GM12892 (cell line): ENCODE measurements at places on chromosomes 3 and 15.

DNA sequence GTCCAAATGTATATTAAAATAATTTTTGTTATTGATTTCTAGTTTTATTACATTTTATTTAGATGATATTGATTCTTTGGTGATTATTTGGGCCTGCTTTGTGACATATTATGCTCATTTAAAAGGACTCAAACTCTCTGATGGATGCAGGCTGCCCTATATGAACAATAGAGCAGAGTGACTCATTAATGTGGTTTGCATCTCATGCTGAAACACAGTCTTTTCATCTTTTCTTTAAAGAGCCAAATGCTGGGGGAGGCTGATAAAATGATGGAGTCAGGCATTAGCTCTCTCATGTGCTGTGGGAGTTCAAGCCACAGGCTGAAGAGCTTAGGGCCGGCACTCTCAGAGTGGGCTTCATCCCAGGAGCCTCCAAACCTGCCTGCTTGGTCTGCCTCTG lies 7.2 kb downstream of the PLA1A start:
- DNase-seq, result no peak

DNA sequence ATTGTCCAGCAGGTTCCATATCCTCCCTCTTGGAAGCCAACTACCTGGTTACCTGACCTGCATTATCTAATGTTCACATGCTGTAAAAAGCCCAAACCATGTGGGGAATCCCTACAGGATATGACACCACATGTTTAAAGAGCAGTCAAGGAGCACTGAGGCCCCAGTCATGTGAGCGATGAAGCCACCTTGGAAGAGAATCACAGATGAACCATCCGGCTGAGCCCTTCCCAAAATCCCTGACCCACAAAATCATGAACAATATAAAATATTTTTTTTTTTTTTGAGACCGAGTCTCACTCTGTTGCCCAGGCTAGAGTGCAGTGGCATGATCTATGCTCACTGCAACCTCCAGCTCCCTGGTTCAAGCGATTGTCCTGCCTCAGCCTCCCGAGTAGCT lies 10.6 kb upstream of the ANKDD1A start:
- no peak for DNase-seq

- no peak for DNase-seq
Observed at GRCh38 chr3:15045667-15046066, 19.4 kb downstream of the MRPS25 start.

- DNase-seq, result no peak
Observed at GRCh38 chr3:30630238-30631030, 24.0 kb downstream of the TGFBR2 start.

DNA sequence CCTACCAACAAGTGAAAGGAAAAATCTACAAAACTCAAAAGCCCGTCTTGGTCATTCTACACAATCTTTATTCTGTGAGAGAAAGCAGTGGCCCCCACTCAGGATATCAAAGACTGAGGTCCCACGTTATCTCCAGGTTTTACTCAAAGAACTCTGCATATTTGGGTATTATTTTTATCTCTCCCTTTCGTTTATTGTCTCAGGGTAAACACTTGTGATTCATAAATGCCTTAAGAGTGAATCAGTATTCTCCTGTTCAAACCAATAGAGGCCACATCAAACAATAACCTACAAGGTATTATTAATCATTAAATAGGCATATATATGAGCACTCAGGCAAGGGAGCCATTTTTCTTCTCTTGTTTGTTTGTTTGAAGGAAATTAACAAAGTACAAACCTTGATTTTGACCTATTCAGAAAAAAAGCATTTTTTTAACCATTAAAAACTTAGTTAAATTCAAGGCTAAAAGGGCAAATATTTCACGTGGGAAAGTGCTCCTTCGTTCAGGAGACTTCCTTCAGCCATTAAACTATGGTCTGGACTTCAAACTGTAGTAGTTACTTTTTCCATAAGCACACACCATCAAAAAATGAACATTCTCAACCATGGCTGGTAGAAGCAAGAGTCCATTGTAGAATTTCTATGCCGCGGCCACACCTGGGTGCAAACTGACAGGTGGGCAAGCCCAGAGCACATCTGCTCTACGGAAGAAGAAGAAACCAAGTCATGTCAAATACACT lies 13.9 kb upstream of the HES1 start:
- no peak for DNase-seq

DNA sequence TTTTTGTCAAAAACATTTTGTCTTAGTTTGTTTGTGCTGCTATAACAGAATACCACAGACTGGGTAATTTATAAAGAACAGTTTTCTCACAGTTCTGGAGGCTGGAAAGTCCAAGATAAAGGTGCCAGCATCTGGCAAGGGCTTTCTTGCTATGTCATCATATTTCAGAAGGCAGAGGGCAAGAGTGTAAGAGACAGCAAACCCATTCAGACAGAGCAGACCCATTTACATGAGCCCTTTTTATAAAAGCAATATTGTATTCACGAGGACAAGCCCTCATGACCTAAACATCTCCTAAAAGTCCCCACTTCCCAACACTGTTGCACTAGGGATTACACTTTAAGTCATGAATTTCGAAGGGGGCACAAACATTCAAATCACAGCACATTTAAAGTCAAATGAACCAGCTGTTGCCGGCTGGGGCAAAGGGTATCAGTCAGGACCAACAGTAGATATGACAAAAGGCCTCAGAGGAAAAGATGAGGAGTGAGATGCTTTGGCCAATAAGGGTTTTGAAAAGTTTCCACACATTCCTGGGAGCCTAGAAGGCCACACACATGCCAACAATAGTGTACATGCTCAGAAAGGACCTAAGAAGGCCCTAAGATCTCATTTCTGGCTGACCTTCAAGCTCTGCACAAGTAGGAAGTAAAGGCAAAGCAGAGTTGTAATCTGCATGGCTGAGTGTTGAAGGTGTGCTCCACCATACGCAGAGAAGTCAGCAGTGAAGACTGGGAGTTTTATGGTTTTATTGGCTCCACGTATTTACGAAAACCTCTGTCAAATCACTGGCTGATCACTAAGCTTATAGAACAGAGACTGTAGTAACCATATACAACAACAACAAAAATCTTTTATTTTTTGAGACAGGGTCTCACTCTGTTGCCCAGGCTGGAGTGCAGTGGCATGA lies 37.9 kb downstream of the UQCC5 start:
- DNase-seq, result no peak

DNA sequence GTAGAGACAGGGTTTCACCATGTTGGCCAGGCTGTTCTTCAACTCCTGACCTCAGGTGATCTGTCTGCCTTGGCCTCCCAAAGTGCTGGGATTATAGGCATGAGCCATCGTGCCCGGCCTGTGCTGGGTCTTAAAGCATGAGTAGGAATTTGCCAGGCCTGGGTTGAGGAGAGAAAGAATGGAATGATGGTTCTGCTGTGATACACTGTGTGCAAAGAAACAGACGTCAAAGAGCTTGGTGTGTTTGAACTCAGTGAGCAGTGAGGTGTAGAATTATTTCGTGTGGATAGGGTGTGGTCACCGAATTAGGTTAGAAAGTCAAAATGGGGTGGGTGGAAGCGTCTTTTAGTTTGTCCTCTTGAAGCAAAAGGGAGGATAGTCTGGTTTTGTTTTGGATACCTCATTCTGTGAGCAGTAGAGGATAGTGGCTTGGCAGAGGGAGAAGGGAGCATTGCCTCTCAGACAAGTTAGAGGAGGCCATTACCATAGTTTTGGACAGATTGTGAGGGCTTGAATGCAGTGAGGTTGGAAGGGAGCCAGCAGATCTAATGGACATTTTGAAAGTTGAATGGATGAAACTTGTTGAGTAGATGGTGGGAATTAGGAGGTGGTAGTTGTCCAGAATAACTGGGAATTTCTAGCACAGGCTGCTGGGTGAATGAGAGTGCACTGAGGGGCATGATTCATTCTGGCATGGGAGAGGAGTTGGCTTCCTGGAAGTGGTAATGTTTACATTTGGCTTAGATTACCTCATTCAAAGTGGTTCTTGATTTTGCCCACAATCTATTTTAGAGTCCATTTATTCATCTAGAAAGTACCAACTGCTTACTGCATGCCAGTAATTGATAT lies 27.2 kb downstream of the AKAP13 start:
- DNase-seq, result no peak

- no peak for DNase-seq
Observed at GRCh38 chr3:19937459-19938294, 3.7 kb upstream of the EFHB start.

- DNase-seq, result no peak
Observed at GRCh38 chr3:135982404-135982761, 16.9 kb downstream of the PPP2R3A start.

DNA sequence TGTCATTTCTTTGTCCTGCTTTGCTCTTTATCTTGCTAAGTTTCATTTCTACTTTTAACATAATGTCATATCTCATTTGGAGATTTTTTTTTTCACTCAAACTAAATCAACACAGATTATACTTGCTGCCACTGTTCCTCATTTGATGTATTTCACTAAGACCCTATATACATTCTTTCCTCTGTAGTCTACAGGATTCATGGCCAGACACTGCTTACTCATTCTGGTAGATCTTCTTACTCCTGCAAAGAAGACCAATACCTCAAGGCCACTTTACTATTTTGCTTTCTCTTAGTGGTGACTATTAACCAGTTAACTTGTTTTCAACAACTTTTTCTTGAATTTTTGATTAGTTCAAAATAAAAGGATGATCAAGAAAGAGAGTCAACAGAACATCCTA lies 26.6 kb downstream of the SLC24A5 start:
- no peak for DNase-seq

- no peak for DNase-seq
Observed at GRCh38 chr3:9121366-9122001, 128.0 kb downstream of the SRGAP3 start.

DNA sequence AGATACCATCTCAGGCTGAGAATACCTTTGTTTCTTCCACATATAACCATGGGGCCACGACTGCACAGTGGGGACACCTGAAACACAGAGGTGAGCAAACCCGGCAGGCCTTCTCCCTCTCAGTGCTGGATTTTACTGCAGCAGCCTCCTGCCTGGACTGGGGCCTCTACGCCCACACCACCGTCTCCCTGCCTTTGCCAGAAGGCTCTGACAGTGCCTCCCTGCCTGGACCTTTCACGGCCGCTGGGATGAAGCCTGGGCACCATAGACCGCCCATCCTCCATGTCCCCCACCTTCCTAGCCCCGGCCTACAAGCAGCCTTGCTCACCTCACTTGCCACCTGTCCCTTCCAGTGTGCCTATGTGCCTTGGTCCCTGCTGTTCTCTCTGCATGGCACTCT lies 214.3 kb downstream of the NFKBIZ start:
- no peak for DNase-seq

DNA sequence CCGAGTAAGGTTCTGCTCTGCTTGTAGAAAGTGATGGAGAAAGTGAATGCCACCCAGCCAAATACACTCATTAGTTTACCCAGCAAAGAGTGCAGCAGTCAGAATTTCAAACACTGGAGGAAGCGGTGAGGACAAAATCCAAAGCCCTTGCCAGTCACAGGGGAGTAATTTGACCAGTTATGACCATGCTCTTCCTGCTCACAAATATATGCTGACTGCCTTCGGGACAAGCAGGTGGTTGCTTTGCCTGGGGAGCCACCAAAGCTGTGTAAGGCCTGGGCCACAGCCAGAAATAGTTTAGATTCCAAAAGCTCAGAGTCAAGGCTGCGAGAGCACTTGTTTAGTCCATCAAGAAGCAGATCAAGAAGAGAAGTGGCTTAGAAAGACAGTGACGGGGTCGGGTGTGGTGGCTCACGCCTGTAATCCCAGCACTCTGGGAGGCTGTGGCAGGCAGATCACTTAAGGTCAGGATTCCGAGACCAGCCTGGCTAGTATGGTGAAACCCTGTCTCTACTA lies 51.0 kb upstream of the ATP13A3 start:
- no peak for DNase-seq

GRCh38 chr3:25427942-25428788 lies at the start of gene RARB:
Gene RARB (plus strand): TSS chr3:25428263. CDS start chr3:25428732, 469 bp downstream.
- no peak for DNase-seq

DNA sequence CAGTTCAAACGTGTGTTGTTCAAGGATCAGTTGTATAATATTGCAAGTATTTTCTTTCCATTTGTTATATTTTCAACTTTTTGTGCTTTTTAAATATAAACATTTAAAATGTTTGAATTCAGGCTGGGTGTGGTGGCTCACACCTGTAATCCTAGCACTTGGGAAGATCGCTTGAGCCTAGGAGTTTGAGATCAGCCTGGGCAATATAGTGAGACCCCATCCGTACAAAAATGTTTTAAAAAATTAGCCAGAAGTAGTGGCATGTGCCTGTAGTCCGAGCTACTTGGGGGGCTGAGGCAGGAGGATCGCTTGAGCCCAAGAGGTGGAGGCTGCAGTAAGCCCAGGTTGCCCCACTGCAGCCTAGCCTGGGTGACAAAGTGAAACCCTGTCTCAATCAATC lies 4.7 kb downstream of the ARL13B start:
- DNase-seq, result no peak
